ENCODE measurements at places on chromosomes 16 and 17. TPM values are rescaled to one million over a fixed set of nuclear protein-coding genes. Genes with fewer than 3 reads are reported as not detected.

DNA sequence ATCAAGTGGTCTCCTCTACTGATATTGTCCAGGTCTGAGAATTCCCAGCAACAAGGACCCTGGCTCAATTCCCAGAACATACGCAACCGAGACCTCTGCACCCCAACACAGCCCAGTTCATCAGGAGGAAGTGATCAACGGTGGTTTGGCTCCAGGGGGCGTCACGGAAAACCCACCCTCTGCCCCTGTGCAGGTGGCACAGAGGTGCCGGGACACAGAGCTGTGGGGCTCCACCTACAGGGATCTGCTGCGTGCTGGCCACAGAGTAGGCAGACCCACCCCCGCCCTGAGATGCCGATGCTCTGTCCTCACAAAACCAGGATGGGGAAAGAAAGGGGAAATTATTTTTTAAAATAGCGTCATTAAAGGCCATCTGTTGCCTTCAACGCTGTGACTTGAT, 69.6 kb downstream of the LMF1 start:
- no peak for DNase-seq

DNA sequence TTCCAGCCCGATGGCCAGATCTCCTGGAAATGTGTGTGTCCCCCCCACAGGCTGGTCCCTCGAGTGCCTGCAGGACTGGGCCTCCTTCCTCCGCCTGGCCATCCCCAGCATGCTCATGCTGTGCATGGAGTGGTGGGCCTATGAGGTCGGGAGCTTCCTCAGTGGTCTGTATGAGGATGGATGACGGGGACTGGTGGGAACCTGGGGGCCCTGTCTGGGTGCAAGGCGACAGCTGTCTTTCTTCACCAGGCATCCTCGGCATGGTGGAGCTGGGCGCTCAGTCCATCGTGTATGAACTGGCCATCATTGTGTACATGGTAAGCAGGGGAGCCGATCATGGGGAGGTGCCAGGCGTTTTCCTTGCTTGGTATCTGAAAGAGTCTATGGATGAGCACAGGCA, 22.1 kb downstream of the SLC47A1 start:
- DNase-seq, result no peak

The DPEP3 gene
- not detected for polyA plus RNA-seq

GRCh38 chr16:49822649-49823370, 33.1 kb downstream of the ZNF423 start:
- no peak for DNase-seq

- no peak for DNase-seq
Observed at GRCh38 chr17:78353834-78354233, 6.0 kb downstream of the SOCS3 start.

The CEMP1 gene
- polyA plus RNA-seq, result not detected

- no peak for DNase-seq
Observed at GRCh38 chr17:2295575-2295974, 8.0 kb downstream of the SMG6 start.

GRCh38 chr17:72634621-72635020, 457.9 kb downstream of the SLC39A11 start:
- DNase-seq, result no peak

DNA sequence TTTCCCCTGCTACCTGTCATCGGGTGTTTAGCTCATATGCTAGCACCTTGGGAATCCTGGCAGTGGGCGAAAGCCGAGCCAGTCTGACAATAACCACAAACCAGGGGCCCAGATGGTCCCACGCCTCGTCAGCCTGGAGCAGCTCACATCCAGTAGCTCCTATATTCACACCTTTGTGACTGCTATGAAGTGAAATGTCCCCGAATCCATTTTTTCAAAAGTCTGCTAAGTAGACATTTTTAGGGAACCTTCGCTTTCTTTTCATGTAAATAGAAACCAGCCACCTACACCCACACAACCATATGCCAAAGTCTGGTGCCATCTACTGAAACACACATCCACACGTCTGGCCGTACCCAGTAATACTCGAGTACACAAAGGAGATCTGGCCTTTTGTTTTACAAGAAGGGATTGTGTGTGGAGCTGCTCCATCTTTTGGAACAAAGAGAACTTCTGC, 176.8 kb downstream of the SLC39A11 start:
- DNase-seq, result no peak

DNA sequence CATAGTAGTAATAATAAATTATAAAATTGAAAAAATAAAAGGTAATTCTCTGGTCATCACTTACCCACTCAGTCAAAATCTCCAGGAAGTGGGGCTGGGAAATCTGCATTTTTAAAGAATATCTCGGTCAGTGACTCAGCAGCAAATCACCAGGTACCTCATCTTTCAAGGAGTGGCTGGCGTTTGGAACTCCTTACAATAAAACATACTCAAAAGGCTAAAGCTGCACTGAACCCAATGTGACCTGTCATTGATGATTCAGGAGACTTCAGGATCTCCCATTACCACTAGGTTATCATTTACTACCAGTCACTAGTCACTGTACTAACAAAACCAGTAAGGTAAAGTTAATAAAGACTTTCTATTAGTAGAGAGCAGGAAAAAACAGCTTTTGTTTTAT, 21.5 kb upstream of the RFFL start:
- DNase-seq, result no peak

DNA sequence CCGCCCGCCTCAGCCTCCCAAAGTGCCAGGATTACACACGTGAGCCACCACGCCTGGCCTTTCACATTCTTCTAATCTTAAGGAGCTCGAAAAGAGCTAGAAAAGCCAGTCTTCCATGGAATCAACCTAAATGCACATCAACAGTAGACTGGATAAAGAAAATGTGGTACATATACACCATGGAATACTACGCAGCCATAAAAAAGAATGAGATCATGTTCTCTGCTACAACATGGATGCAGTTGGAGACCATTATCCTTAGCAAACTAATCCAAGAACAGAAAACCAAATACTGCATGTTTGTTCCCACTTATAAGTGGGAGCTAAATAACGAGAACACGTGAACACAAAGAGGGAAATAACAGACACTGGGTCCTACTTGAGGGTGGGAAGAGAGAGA, 3.1 kb downstream of the CTC1 start:
- DNase-seq, result no peak

GRCh38 chr17:63843910-63844677, 1.6 kb upstream of the SMARCD2 start:
- DNase-seq, result no peak
